ENCODE measurements at places on chromosomes 13 and 19.

- DNase-seq: no peak
Observed at GRCh38 chr13:27534108-27534980, 84.0 kb upstream of the MTIF3 start.

GRCh38 chr19:20565321-20566018 is at the start of gene ZNF737:
ZNF737 (minus strand) TSS chr19:20565781; CDS start chr19:20565640, 141 bp downstream.
- DNase-seq: peak; percentile 74

DNA sequence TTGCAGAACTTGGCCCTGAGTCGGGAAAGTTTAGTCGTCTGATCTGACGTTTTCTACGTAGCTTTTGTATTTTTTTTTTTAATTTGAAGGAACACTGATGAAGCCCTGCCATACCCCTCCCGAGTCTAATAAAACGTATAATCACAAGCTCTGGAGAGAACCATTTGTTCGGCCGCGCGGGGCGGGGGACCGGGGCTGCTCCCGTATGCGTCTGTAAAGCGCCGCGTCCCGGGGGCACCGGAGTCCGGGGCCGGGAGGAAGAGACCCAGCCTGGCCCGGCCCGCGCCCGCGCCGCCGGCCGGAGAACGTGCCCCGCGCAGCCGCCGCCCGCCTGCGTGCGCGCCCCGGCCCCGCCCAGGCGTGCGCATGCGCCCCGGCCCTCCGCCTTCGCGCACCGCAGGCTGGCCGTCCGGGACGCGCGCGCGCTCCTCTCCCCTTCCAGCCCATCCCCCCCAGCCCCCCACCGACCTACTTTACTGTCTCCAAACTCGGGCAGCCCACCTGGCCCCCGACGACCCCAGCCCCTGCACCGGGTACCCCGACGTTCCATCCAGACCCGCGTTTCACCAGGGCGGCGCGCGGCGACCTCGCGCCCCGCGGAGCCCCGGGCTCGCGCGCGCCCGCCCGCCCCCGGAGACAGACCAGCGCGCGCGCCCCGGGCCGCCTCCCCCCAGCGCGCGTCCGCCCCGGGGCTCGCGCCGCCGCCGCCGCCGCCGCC is 785 bp upstream of the USF2 start:
- DNase-seq: no peak

GRCh38 chr19:31890230-31890629 is 455.2 kb upstream of the ZNF507 start:
- DNase-seq: no peak

DNA sequence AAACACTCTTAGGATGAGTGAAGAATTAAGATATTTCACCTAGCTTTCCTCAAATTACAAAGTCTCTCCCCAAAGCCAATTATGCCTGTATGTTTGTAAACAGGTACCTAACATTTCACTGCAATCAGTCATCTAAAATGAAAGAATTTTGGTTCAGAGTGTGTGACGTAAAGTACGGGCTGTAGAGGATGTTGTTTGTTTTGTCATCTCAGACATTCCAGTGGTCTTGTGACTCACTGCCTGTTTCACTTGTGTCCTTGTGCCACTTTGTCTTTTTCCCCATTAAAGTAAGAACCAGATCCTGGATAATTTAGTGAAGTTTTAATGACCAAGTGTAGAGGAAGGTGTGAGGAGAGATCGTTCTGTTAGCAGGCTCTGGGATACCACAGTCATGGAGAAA is 28.6 kb upstream of the EID2 start:
- DNase-seq: no peak

DNA sequence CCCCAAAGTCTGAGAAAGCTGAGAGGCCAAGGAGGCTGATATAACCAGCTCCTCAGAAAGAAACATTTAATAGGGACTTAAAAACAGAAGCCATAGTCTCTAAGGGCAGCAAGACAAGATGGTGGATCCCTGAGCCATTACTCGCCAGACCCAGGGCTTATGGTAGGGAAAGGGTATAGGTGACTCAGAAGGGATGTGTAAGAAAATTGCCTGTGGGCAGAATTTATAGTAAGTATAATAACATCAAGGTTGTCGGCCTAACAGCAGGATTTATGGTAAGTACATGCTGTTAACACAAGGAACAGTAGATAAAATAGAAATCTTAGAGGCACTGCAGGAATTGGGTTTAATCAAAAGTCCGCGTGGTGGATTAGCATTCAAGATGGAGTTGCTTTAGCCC is 14.7 kb downstream of the KBTBD6 start:
- DNase-seq: no peak

DNA sequence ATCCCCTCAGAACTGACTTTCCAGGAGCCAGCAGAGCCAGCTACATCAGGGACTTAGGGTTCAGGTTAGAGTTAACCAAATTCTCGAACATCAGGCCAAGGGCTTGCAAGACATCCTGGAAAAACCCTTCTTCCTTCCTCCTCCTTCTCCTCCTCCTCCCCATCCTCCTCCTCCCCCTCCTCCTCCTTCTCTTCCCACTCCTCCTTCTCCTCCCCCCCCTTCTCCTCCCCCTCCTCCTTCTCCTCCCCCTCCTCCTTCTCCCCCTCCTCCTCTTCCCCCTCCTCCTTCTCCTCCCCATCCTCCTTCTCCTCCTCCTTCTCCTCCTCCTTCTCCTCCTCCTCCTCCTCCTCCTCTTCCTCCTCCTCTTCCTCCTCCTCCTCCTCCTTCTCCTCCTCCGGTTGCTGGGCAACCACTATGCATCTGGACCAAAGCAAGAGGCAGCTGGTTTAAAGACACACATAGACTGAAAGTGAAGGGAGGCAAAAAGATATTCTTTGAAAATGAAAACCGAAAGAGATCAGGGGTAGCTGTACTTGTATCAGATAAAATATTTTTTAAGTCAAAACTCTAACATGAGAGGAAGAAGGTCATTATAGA is 5.9 kb upstream of the CCL25 start:
- no peak for DNase-seq

DNA sequence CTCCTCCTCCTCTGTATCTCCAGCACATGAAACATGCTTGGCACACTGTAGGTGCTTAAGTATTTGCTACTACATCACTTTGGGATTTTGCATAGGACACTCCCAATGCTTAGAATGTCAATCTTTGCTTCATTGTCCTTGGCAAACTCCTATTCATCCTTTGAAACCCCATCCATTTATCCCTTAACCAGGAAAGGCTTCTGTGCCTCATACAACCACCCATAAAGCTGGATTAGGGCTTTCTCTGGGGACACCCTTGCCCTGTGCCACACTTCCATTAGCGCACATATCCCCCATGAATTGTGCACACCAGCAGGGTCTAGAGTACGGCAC is 5.8 kb upstream of the EPS8L1 start:
- DNase-seq: no peak

- peak; percentile 97 for DNase-seq
Observed at GRCh38 chr19:52140032-52140710, 433 bp upstream of the ZNF616 start.

DNA sequence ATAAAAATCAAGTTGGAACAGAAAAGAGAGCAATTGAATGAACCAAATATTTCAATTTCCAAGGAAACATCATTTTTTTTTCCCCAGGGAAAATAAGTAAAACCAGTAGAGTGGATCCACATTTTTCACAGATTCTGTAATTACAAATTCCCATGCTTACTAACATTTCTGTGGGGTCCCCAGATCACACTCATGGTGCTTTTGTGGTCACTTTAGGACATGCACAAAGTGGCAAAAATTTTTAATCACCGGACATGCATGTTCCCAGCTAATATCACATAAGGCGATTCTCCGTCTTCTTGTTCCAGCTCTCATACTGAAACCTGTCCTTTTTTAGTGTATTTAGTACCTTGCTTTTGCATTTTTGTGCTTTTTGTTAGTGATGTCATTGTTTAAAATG is 748.2 kb upstream of the SLITRK1 start:
- DNase-seq: no peak

- no peak for DNase-seq
Observed at GRCh38 chr13:102772042-102772425, 1.6 kb downstream of the TEX30 start.

DNA sequence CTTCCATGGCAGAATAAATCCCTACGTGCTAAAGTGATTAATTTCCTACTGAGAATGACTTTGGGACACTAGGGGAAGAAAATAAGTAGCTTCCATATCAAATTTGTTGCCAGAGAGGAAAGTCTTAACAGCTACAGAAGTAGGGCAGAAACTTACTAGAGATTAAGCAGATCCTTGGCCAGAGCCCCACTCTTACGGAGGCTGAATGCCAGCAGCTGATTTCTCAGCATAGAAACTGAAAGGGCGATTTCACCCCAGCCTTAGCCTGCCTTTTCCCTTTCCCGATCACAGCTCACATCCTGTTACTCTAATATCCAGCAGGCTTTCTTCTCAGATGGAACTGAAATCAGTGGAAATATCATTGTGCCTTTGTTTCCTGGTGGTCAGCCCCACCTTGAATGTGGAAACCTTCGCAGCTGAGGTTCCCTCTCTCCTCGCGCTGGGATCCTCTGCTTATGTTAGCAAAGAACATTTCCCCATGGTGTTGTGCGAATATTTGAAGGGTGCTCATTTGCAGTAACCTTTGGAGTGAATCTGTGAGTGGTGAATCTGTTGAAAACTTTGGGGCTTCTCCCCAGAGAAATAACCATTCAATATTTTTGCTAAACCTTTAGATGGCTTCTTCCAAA is 8.4 kb downstream of the FAM124A start:
- no peak for DNase-seq

DNA sequence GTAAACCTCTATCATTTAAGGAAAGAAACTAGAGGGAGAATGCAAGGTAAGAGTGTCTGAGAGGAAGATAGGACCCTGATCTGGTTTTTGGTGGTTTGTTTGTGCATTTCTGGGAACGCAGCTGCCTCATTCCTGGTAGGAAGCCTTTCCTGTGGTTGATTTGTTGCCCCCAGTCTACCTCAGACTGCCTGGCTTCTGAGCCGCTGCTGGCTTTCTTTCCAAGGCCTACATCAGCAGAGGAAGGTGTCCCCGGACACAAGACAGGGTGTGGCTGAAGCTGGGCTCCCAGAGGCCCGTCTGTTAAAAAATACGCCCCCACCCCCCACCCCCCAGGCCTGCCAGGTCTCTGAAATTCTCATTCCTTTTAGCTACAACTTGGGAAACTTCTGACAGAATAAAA is 42.6 kb downstream of the C13orf42 start:
- DNase-seq: no peak

GRCh38 chr13:99176309-99177276 is 24.1 kb upstream of the UBAC2 start:
- DNase-seq: peak; percentile 49

DNA sequence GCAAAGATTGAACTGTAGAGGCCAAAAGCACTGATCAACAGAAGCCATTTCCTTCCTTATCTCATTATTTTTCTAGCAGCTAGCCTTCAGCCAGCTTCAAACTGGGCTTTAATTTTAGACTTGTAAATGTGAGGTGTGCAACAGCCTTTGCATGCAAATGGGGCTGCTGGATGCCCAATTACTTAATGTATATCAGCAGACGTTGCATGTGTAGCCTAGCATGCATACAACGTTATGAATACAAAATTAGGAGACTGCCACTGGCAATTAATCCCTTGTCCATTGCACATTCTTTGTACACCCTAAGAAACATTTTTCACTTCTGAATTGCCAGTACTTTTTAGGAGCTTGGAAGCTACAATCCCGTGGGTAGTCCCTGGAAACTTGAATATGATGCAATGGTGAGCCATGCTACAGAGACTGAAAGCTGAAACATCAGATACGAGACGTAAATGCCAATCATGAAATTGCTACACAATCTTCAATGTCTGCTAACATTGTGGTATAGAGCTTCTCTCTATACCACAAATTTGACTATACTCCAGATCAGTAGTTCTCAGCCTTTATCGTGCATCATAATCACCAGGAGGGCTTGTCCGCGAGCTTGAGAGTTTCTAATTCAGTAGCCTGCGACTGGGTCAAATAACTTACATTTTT is 20.2 kb downstream of the EPSTI1 start:
- DNase-seq: no peak

- no peak for DNase-seq
Observed at GRCh38 chr19:8988204-8988603, 22.0 kb downstream of the MUC16 start.

DNA sequence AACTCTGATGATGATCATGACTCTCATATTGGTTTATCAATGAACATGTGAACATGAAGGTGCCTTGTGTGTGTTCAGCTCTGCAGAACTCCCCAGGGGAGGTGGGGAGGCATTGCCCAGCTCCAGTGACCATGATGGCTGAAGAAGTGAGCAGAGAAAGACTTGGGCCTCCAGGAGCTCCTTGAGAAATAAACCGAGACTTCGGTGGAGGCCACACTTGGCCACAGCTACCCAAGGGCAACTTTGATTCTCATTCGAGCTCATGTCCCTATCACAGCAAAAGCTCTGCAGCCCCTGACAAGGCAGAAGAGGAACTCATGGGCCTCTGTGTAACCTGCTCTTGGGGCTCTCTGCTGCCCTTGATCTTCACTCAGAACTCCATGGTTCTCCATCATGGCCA is 44.1 kb upstream of the ZNF536 start:
- DNase-seq: no peak

DNA sequence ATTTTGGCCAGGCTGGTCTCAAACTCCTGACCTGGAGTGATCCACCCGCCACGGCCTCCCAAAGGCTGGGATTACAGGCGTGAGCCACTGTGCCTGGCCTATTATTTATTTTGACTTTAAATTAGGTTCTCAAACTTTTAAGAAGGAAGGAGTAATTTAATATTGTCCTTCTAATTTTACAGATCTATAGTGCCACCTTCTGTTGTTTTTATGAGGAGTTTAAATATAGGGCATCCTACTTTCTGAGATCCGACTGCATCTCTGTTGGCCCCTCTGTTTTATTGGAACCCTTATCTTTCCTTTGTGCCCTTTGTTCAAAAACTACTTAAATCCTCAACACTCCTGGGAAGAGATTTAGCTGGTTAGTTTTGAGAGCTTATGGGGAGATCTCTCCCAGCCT is 25.4 kb upstream of the ZMYM5 start:
- DNase-seq: no peak

GRCh38 chr13:99237981-99238662 is 20.1 kb downstream of the GPR18 start:
- no peak for DNase-seq

DNA sequence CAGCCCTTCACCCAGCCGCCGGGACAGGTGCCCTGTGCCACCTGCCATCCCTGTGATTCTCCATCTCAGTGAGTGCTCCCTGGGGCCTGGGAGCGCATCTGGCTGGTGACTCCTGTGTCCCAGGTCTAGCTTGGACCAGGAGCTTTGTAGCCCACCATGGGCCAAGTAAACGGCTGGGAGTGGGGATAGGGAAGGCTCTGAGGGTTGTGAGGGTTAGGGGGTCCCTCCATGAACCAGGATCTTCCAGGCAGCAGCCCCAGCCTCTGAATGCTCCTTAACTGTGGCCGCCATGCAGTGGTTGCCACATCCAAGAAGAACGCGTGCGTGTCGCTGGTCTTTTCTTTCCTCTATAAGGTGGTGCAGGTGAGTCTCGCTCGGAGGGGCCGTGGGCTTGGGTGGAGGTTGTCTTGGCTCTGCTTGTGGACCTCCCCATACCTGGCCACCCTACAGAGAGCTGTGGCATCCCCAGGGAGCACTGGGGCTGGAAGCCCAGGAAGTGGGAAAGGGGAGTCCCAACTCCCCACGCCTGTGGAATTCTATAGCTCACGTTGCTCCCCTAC is 8.4 kb downstream of the AP1M1 start:
- no peak for DNase-seq

Measured in activated CD8-positive, alpha-beta memory T cell treated with anti-CD3 and anti-CD28 coated beads for 1 hour (primary cell).